Lung microvascular endothelial cell (primary cell): ENCODE measurements at places on chromosomes 3 and 15. TPM values are rescaled to one million over a fixed set of nuclear protein-coding genes. Genes with fewer than 3 reads are reported as not detected.

DNA sequence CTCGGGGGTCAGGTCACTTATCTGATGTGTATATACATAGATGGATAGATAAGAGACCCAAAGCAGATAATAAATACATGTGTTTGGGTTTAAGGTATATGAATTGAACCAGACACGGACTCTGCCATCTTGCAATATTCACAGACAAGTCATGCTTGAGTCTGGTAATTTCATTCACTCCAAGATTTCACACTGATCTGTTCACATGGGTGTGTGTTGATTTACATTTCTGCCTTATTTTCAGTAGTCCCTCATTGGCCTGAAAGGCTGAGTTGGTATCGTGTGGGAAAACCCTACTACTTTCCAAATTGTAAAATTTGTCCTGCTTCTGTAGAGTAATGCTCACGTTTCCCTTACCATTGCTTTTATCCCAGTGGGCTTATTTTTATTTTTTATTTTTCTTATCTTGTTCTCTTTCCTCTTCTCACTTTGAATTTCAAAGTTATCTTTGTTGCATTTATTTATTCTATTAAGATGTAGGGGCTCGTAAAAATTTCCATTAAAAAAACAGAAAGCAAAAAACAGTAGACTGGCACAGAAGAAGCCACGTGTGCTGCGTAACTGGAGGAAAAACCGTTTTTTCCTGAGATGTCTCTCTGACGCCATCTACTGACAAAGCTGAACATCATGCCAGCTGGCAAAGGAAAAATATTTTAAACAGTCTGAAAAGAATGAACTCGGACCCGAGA, 10.8 kb upstream of the MFSD1 start:
- peak; percentile 81 for DNase-seq

Gene SCN11A
- total RNA-seq = under 0.01 TPM in 2 replicates

Gene IL5RA
- not detected in 2 replicates for total RNA-seq

Gene EFCC1
- 2.6 and 11.5 TPM in 2 replicates for total RNA-seq

Gene LSAMP
- not detected in 2 replicates for total RNA-seq

Gene PIGZ
- total RNA-seq = 1.7 and 2.0 TPM in 2 replicates

- DNase-seq = no peak
Measured at GRCh38 chr15:50126072-50126471, 7.0 kb upstream of the ATP8B4 start.

GRCh38 chr3:33879540-33879939, 81.1 kb downstream of the PDCD6IP start:
- no peak for DNase-seq

DNA sequence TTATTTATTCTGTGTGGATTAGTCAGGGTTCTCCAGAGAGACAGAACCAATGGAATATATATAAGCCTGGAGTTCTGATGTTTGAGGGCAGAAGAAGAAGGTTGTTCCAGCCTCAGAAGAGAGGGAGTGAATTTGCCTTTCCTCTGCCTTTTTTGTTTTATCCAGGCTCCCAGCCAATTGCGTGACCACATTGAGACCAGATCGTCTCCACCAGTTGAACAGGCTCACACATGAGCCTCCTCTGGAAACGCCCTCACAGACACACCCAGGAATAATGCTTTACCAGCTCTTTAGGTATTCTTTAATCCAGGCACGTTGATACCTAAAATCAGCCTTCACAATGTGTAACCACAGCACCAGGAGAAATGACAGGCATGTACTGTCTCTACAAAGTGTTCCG, 923.1 kb downstream of the TBL1XR1 start:
- no peak for DNase-seq

- DNase-seq = no peak
Measured at GRCh38 chr3:151275091-151275490, 3.3 kb downstream of the P2RY14 start.

Gene FAM240A
- not detected in 2 replicates for total RNA-seq

DNA sequence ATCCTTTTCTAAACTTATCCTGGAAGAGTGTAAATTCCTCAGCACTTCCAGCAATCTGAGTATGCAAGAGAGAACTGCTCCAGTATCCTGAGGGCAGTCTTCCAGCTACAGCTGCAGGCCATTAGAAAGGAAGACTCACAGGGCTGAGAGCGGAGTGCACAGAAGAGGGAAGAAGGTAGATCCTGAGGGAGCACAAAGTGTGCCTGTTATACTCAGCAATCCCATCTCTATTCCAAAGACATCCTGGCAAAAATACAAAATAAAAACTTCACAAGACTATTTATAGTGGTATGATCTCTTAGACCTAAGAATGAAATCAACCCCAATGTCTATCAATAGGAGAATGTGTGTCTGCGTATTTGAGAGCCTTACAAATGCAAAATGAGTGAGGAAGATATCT, 292.0 kb downstream of the ZIC1 start:
- DNase-seq = no peak

- DNase-seq = peak; percentile 67
Measured at GRCh38 chr15:90560229-90560776, 30.6 kb downstream of the CRTC3 start.

Gene TOPBP1
- total RNA-seq = 19.6 and 20.4 TPM in 2 replicates

DNA sequence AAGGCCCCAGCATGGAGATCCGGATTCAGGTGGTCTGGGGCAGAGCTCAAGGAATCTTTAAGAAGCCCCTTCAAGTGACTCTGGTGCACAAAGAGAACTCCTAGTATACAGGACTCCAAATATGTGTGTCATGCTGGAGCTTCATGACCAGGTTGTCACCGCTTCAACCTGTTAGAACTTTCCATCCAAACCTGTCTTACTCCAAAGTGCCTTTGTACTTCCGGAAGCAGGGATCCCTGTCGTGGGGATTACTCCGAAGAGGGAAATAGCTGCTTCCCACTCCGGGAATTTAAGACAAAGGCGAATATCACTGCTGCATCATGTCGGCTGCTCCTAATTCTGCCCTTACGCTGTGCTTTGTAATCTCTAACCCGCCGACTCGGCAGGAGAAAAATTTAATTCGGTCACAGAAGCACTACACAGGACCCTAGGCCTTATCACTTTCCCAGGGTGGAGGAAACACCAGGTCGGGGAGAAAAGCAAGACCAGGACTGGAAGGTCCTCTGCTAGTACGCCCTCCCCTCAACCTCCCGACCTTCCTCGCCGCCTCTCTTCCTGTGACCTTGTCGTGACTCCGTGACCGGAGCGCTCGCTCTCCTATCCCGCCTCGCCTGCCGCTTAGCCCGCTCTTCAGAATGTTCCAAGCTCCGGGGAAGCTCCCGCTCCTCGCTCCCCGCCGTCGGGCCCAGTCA, 730 bp downstream of the HIGD1A start:
- DNase-seq = peak; percentile 42

- DNase-seq = no peak
Measured at GRCh38 chr15:68056097-68056865, 2.2 kb downstream of the PIAS1 start.

Gene XCR1
- not detected in 2 replicates for total RNA-seq

Gene CASR
- not detected in 2 replicates for total RNA-seq

Gene EIF4E3
- total RNA-seq = 0.60 and 1.3 TPM in 2 replicates

Gene ARPP19
- 78.0 and 97.4 TPM in 2 replicates for total RNA-seq

DNA sequence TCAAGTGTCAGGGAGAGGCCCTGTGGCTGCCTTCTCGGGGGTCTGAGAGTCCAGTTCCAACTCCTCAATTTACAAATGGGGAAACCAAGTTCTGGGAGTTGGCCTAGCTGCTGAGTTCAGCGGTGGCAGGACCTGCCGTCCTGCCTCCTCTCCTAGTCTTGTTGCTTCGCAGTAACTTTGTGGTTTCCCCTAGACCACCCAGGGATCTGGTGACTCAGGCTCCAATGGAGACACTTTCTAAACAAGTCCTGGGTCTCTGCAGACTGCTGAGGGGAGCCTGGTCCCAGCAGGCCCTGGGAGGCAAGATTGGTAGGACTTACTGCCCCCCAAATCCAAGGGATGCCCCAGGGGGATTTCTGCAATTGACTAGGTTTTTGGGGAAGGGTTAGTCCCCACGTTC, 83.6 kb downstream of the SMAD6 start:
- no peak for DNase-seq

DNA sequence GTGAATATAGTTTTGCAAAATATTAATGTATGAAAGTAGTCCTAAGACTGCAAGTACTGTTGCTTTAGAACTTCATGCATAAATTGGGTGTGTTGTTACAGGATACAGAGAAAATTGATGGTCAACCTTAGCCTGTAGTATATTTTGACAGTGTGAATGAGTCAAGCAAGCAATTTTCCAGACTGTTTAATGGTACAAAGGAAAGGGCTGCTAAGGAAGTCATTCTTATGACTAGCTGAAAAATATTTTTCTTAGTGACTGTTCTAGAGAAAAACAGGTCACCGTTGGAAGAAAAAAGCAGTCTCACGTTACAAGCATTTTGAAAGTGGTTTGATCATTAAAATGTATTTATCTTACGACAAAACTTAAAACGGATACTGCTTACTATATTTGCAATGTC, 49.2 kb downstream of the MBNL1 start:
- peak; percentile 90 for DNase-seq

Gene CLRN1
- total RNA-seq = not detected in 2 replicates

- no peak for DNase-seq
Measured at GRCh38 chr3:77427528-77427927, 387.6 kb downstream of the ROBO2 start.

GRCh38 chr3:189144645-189145044, 27.1 kb upstream of the TPRG1 start:
- DNase-seq = peak; percentile 64

Gene GABRR3
- total RNA-seq = not detected in 2 replicates

- DNase-seq = peak; percentile 12
Measured at GRCh38 chr3:114454551-114455251, 160.9 kb downstream of the TIGIT start.

DNA sequence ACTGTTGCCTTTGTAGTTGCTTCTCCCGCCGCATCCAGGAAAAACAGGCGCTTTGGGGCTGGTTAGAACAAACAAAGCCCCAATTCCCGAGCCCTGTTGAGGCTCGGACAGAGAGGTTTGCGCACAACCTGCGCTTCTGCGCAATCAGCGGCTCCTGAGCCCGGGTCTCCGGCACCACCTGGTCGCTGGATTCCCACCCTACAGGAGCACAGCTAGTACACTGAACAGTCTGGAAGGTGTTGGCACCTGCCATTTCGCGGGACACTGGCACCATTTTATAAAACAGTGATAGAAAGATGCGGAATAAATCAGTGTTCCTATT, 13.8 kb downstream of the ZIC4 start:
- no peak for DNase-seq

Gene TLE3
- total RNA-seq = 8.3 and 13.3 TPM in 2 replicates

Gene TMEM212
- total RNA-seq = not detected in 2 replicates

Gene CLDN11
- 27.6 and 144 TPM in 2 replicates for total RNA-seq

DNA sequence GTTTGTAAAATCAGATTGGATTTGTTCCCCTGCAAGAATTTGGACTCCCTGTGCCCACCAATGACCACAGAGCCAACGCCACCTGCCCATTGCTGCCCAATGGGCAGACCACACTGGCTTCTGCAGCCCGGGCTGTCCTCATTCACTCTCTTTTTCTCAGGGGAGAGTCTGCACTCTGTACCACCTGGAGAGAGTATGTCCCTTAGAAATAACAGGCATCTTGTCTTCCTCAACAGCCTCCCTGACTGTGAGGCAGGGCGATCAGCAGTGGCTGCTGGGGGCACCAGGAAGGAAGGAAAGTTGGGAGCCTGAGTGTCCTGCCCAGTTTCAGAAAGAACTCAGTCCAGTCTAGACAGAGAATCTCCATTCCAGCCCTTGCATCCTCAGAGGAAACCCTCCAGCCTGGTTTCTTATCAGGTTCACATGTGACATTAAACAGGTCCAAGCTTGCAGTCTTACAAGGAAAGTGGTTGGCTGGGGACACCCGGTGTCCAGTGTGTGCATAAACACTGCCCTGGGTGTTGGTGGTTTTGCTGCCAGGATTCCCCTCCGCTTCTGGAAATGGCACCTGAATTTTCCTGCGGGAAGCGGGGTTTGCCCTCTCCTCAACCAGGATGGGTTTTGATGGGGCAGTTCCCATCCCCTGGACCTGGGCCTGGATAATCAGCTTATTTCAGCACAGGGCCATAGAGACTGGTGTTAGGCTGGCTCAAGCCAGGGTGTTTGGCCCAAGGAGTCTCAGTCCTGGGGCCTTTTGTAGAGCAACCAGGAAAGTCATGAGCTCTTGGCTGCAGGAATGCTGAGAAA, 37.2 kb downstream of the SSUH2 start:
- peak; percentile 71 for DNase-seq

- no peak for DNase-seq
Measured at GRCh38 chr15:38525489-38525888, 39.1 kb downstream of the RASGRP1 start.

- DNase-seq = peak; percentile 34
Measured at GRCh38 chr3:52062505-52062904, 6.1 kb upstream of the DUSP7 start.

DNA sequence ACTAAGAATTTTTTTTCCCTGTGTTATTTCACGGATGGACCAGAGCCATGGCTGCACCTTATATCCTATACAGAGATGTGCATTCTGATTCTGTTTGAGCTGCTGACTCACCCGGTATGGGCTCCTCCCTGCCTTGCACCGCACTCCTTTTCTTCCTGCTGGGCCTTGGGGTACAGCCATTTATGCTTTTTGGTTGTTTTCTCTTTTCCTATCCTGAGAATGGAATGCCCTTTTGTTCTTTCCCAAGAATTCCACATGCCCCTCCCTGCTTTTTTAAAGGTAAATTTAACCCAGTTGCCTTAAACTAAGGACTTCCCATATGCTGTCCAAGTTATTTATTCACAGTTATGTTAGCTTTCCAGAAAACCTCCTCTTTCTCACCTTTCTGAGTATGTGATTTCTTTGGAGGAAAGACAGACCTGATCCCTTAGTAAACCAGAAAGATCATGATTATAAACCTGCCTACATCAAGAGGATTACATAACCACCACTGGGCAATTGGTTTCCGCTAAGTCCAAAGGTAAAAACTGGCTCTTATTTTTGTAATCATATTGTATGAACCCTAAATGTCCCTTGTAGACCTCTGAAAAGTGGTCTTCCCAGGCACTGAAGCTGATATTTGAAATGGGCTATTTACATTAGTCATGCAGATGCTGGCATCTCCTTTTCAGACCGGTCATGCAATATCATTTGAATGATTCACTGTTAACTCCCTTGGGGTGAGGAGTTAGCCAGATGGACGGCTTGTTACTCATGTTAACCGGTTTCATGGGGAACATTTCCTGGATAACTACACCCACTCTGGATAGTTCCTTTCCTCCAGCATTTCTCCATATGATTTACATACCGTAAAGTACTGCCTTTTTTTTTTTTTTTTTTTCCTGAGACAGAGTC, 45.5 kb downstream of the TMOD3 start:
- DNase-seq = peak; percentile 98

GRCh38 chr3:16667633-16668032, 62.4 kb upstream of the DAZL start:
- no peak for DNase-seq

DNA sequence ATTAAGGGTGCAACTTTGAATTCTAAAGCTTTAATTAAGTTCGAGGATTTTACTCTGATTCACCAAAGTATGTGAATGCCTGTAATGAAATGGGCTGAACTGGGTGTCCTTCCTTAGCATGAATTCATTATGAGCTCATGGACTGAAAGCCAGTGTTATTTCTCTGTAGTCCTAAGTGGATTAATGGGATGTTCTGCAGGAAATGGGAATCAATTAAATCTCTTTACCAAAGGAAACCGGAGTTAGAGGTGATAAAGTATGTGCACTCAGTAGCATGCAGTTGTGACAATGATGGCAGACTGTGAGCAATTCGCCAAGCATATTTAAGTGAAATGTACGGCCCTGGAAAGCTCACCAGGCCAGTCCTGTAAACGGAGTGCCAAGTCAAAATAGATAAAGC, 138.7 kb downstream of the CHL1 start:
- DNase-seq = no peak
